MV-4-11 (cell line): ENCODE measurements at places on chromosomes 6 and 20.

DNA sequence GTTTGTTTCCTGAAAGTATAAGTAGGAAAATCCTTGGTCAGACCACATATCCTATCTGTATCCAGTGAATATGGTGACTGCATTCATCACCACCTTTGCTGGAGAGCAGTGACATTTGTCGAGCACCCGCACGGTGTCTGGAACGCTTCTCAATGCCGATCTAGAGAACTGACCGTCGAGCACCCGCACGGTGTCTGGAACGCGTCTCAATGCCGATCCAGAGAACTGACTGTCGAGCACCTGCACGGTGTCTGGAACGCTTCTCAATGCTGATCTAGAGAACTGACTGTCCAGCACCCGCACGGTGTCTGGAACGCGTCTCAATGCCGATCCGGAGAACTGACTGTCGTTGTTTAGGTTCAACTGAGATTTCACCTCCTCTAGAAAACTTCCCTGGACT lies 67.8 kb downstream of the HUS1B start:
- no peak for DNase-seq

GRCh38 chr6:157775376-157775775 lies 47.7 kb upstream of the SNX9 start:
- no peak for DNase-seq

DNA sequence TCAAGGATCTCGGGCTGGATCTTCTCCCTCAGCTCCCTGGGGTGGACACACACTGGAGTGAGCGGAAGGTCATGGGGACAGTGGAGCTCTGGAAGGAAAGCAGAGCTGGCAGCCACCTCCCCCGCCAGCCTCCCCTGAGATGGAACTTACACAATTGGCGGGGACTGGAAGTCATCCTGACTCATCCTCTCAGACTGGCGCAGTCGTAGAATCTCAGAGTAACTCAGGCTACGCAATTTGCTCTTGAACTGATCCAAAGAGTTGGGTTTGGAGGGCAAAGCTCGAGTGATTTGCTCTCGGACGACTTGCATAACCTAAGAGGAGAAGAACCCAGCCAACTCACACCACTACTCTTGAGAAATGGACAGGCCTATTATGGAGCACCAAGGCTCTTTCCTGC lies 34.8 kb downstream of the ELMO2 start:
- peak; percentile 53 for DNase-seq

DNA sequence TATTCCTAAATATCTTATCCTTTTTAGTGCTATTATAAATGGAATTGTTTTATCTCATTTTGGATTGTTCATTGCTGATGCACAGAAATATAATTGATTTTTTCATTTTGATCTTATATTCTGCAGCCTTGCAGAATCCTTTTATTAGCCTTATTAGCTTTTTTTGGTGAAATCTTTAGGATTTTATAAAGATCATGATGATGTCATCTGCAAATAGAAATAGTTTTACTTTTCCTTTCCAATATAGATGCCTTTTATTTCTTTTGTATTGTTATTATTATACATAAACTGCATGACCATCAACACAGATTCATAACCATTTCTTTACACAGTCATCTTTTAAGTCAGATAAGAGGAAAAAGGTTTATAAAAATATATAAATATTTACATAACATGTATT lies 16.9 kb upstream of the PSMF1 start:
- DNase-seq = no peak

GRCh38 chr6:148175550-148176188 lies 167.0 kb upstream of the SASH1 start:
- DNase-seq = no peak

- DNase-seq = peak; percentile 69
Observed at GRCh38 chr6:129929433-129929832, 68.3 kb upstream of the TMEM244 start.

DNA sequence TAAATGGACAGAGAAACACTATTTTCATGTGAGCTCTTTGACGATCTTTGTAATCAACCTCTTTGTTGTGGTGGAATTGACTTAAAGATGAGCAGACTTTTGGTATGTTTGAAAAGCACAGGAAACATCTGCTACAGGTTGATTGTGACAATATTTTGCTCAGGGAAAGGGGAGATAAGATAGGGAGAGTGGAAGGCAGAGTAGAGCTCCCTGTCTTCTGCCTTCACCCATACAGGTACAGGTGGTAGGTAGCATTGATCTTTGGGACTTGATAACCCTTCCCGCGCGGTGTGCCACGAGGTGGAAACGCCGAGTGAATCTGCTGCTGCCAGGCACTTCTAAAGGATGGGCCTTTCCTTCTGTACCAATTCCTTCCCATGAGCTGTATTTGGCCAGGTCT lies 183.6 kb downstream of the UTRN start:
- no peak for DNase-seq

DNA sequence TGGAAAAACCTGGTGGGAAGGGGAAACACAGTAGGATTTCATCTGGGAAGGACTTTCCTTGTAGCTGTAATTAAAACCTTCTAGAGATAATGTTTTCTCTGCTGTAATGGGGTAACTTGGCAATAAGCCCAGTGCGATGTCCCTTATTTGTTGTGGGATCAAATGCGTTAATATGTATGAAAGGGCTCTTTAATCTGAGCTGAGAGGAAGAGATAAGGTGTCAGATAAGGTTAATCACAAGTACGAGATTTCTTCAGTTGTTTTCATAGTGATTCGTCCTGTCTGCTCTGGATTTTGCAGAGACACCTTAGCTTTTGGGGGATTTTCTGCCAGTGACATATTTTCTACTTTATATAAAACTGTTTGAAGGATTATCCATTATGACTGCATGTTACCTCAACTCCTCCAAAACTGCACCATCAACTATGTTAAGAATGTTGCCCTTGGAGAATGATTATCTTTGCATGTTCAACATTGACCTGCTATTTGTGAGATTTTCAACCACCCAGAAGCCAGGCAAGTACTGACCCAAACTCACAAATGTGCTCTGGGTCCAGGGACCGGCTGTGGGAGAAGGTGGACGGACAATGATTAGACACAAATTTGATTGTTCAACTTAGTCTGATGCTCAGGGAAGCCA lies 21.2 kb upstream of the ELOVL5 start:
- DNase-seq = no peak

DNA sequence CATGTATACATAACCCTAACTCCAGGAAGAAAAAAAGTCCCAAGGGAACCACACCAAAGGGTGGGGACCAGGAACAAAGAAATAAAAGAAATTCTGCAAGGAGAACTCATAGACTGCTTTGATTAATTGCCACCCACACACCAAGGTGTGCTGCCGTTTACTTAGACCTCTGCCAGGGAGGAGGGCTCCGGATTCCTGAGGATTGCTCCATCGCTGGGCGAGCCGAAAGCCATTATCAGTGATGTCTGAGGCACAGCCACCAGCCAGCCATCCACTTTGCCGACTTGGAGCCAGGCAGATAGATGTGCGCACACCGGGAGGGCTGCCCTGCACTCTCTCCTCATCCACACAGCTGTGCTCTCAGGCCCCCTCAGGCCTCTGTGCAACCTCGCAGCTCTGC lies 272.7 kb upstream of the FOXQ1 start:
- no peak for DNase-seq

DNA sequence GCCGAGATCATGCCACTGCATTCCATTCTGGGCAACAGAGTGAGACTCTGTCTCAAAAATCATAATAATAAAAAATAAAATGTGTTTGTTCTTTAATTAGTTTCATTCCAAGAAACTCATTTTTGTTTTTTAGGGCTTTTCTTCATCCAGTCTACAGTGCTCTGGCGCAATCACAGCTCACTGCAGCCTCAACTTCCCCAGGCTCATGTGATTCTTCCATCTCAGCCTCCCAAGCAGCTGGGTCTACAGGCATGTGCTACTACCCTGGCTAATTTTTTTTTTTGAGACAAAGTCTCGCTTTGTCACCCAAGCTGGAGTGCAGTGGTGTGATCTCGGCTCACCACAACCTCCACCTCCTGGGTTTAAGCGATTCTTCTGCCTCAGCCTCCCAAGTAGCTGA lies 143.6 kb upstream of the JARID2 start:
- DNase-seq = no peak

DNA sequence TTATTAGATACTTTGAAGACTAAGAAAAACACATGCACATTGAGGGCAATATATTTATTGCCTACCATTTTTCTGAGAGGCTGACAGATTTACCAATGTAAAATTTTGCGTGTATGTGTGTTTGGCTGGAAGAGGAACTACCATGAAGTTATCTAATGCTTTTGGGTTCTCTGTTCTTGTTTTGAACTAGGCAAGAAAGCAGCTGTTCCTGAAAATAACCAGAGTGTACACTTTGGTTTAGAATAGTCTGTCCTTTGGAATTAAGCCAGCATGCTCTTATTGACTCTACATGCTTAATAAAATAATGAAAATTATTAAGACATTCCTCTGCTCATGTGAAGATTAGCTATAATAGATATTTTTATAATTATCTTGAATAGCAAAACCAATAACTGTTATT lies 129.2 kb downstream of the MYB start:
- DNase-seq = peak; percentile 88

GRCh38 chr20:25672659-25673235 lies 23.9 kb downstream of the ZNF337 start:
- DNase-seq = peak; percentile 68

DNA sequence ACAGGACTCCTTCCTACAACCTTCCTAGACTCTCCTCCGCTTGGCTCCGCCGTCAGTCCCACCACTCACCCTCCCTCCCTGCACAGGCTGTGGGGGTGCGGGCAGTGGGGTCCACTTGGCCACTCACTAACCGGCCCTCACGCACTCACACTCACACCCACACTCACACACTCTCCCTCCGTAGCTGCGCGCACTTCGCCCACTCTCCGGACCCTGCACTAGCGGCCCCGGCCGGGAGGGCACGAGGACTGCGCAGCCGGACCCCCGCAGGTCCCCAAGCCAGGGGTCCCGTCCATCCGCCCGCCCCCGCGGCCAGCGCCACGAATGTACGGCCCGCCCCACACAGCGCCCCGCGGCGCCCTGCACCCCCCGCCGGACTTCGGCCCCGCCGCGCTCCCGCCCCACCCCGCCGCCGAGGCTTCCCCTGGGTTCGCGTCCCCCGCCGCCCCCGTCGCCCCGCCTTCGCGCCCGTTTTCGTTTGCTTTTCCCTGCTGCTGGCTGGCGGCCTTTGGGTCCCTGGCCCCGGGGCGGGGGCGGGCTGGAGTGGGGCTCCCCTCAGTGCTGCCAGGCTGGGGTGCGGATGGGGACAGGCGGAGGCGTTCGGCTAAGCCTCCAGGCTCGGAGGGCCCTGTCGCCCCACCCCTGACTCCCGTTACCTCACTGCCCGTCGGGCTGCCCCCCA lies 23.0 kb upstream of the SLC22A7 start:
- no peak for DNase-seq

DNA sequence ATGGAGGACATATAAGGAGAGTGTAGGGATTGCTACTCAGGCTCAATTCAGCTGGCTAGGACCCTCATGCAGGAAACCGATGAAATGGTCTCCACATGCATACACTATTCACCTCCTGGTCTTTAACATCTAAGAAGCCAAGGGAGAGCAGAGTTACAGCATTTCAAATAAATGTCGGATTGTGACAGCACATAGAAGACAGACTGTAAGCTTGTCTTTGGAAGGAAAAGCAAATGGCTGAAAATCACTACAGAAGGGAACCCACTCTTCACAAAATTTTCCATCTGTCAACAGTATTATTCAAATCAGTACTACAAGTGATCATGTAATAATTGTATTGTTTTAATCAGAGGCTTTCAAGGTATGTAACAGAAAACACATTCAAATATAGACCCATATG lies 72.9 kb downstream of the ATG5 start:
- DNase-seq = no peak

DNA sequence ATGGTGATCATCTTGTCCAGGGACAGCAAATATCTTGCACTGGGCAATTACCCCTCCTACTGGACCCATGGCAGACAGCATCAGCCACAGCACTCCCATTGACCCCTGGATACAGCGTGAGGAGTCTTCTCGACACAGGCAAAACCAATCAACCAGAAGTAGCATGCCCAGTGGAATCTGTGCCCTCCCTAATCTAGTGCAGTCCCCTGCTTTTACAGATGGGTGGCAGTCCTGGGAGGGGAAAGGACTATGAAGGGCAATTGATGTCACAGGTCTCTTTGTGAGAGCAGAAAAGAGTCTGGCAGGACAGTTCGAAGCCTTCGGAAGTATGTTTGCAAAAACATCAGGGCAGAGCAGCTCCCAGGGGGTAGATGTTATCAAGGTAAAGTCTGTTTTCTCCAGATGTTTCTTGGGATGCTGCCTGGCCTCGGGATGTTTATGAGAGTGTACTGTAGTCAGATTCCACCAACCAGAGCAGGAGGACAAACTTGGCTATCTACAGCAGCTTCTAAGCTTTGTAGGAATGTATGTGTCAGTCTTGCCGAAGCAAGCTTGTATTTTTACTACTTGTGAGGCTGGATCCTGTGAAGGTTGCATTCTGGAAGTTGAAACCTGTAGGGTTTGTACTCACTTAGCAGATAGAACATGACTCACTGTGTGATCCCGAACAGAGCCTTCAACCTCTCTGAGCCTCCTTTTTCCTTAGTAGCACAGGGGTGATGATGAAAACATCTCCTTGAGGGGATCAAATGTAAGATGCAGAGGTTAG lies 63.0 kb upstream of the MYL9 start:
- DNase-seq = no peak

GRCh38 chr6:106098383-106099234 lies 12.5 kb downstream of the PRDM1 start:
- DNase-seq = peak; percentile 41

DNA sequence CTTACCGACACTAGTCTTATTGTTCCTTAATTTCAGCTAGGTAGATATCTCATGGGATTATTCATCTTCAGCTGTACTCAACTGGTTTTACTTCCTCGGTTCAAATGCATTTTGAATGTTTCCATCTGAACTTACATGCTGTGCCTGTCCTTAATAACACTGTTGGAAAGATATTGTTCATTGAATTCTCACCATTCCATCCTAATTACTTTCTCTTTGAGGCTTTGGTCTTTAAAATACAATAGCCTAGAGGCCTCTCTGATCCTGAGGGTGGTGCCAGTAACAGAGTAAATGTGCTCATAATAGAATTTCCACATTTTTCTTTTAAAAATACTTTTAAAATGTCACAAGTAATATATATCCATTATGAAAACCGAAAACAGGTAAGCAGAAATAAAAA lies 54.0 kb downstream of the IL20RA start:
- no peak for DNase-seq

GRCh38 chr6:21856844-21857243 lies 263.3 kb downstream of the SOX4 start:
- DNase-seq = peak; percentile 60

- DNase-seq = no peak
Observed at GRCh38 chr6:159170999-159171712, 2.0 kb downstream of the FNDC1 start.

- no peak for DNase-seq
Observed at GRCh38 chr6:107511511-107511993, 21.6 kb downstream of the SOBP start.

GRCh38 chr20:40955326-40955725 lies 73.3 kb upstream of the TOP1 start:
- DNase-seq = no peak

DNA sequence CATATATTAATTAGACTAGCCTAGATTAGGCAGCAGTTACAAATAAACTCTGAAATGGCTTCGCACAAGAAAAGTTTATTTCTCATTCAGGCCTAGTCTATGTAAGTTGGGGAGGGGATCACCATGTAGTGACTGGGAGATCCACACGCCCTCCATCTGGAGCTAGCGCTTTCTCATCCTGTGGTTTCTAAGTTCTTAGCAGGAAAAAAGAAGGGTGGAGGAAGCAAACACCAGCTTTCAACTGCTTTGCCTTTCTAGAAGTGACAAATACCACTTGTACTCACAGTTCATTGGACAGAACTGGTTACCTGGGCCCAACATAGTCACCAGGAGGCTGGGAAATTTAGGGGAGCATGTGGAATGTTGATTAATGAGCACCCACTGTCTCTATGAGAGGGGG lies 46.6 kb downstream of the NDUFAF5 start:
- no peak for DNase-seq
